ENCODE measurements at places on chromosomes 3 and 15. TPM values are rescaled to one million over a fixed set of nuclear protein-coding genes. Genes with fewer than 3 reads are reported as not detected.

CADM2 gene
- total RNA-seq = 3.7 TPM

- DNase-seq = no peak
Measured at GRCh38 chr3:106068795-106069194, 200.0 kb upstream of the CBLB start.

DNA sequence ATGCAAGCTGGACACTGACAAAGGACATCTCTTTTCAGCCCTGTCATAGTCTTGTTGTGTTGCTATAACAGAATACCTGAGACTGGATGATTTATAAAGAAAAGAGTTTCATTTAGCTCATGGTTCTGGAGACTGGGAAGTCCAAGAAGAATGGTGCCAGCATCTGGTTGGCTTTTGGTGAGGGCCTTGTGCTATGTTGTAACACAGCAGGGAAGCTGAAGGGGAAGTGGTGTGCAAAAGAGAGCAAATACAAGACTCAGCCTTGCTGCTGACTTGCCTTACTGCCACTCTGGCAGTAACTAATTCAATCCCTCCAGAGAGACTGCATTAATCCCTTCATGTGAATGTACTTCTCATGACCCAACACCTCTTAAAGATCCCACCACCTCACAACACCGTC, 356.3 kb upstream of the PROK2 start:
- DNase-seq = no peak

DNA sequence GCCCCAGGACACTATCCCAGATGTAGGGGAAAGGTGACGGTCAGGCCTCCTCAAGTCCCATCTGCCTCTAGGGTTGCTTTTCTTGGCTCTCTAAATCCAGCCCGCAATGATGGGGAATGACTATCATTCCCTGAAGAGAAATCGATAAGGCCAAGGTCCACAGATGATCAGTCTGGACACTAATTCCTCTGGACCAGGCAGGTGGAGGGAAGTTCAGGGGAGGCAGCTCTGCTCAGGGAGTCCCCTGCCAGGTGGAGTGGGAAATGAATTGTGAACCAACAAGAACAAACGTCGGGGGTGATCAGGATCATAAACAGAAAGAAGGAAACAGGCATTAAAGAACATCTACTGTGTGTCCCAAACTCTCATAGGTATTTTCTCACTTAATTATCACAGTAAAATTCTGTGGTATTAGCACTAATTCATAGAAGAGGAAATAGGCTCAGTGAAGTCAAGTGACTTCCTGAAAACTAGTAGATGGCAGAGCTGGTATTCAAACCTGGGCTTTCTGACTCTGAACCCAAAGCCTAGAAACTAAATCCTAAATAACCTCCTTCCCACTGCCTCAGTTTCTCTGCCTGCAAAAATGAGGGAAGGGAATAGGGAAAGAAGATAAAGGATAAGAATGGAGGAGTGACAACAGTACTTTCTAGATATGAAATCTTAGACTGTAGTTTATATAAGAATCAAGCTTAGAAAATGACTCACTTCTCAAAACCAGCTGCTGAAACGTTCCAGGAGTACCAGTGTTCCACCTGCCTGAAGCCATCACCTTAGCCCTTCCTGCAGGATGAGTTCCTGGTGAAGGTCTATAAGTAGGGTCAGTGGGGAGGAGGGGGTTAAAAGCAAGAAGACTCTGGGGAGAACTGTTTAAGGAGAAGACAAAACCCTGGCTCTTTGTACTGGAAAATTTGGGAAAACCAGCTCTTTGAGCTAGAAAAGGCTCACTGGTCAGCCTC, 7.5 kb downstream of the BMF start:
- DNase-seq = no peak

GRCh38 chr3:189911001-189911400, 209.7 kb downstream of the P3H2 start:
- no peak for DNase-seq
